ENCODE measurements at places on chromosomes 11 and 22. TPM values are rescaled to one million over a fixed set of nuclear protein-coding genes. Genes with fewer than 3 reads are reported as not detected.

GRCh38 chr22:22787786-22788459 lies 99.7 kb upstream of the IGLL5 start:
- peak; percentile 43 for DNase-seq

- DNase-seq = no peak
These were observed 5.6 kb upstream of the SYT8 start for GRCh38 chr11:1829039-1829820.

DNA sequence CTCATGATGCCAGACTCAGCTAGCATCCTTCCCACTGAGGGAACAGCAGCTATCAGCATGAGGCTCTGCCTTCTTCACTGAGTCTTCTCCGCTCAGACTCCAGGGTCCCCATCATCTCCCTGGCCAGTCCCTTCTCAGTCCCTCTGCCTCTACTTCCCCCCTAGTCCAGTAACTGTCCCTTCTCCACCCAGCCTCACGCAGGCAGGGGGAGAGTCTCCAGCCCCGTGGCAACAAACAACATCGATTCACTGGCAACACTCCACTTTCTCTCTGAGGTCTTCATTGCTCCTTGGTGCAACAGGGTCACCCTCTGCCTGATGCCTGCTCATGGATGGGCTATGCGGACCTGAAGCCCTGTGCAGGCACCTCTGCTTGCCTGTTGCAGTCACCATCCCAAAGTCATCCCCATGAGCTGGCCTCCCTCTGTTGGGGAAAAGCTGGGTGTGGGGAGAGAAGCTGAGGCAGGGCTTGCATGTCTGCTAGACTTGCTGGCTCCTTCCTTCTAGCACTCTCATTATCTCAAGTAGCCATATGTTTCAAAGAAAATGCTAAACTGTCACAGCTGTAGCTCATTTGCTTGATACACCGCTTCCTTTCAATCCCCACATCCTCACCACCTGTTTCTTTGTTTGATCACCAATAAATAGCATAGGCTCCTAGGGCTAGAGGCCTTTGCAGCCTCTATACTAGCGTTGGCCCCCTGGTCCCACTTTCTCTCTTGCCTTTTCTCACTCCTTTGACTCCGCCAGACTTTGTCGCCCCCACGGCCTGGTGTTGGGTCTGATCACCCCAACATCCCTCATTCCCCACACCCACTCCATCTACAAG lies 4.3 kb upstream of the BCR start:
- DNase-seq = peak; percentile 6

GRCh38 chr11:111602865-111603610 lies 789 bp downstream of the SIK2 start:
- DNase-seq = peak; percentile 58

- DNase-seq = no peak
These were observed 97.4 kb downstream of the MED15 start for GRCh38 chr22:20604776-20605221.

DNA sequence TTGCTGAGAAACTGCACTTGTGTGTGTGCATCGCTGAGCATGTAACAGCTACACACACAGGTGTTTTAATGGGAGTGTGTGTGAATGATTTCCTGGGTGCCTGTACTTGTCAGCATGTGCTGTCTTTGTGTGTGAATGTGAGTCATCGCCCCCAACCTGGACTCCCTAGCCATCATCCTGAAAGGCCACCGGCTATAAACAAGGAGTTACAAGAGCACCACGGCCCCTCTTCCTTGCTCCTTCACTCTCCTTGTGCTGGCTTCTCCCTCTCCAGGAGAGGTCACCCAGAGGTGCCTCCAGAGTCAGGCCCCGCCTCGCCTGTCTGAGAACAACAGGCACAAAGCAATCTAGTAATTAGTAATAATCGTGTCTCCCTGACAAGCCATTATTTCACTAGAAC lies 419.2 kb downstream of the BUD13 start:
- DNase-seq = no peak

DNA sequence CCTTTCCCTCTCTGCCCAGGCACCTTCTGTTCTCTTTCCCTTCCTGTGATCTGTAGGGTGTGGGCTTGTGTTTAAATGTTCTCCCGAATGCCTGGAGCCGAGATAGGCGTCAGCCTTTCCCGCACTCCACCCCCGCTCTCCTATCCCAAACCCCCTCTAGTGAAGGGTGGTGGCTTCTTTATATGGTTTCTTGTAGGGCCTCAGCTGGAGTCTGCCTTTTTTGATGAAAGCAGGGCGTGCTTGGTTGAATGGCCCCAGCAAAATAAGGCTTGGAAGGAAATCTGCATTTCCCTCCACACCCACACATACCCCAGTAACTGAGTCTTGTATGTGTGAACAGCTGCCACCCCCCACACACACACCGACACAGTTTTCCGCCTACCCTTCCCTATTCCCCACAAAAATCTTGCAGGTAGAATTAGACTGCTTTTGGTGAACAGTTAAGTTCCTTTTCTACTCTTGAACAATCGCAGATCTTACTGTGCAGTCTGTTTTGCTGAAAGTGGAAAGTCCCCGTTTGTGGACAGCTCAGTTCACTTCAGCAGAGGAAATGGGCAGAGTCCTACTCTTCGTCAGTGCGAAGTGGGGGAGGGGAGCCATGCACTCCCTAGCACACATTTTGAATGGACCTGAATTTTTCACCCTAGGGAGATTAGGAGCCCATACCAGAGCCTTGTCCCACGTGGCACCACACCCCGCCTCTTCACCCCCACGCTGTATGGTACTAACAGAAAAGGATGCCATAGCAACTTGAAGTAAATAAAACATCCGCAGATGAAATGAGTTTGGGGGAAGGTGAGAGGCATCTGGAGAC lies 25.5 kb upstream of the GRK2 start:
- peak; percentile 73 for DNase-seq

DNA sequence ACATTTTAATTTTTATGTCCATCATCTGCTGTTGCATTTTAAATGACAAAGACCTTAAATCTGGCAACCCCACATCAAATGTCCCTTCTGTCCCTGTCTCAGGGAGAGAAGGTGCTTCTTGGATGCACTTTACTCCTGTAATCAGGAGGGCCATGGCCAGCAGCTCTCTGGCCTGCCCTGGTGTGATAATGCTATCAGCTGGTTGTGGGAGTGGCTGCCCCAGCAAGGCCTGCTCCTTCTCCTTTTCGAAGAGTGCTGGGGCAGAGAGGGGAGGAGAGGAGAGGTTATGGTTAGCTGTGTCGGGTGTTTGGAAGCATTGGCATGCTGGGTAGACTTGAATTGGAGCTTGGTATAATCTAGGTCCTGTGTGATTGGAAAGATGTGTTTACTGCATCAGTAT lies 12.8 kb downstream of the TNRC6B start:
- no peak for DNase-seq

DNA sequence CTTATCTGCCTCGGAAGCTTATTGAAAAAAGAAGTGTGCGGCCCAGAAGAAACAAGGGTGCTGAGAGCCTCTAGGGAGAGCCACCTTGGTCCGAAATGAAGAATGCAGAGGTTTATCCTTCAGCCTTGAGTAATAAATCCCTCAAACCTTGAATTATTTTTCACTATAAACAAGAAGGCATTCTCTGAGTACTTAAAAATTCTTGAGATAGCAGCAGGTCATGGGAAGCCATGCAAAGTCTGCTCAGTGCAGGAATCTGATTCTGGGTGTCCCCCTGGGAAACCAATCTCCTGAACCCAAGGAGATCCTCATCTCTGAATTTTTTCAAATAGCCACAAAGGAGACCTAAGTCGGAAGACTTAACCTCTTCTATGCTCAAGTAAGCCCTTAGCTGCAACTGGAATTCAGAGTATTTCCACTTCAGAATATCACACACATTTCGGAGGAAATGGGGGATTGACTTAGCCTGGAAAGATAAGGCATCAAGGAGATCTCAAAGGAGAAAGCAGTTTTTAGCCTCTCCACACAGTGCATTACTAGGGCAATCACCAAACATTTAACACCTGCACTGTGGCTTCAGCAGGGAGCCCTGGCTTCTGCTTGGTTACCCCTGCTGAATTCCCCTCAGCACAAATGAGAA lies 365.0 kb downstream of the ETS1 start:
- DNase-seq = no peak

GRCh38 chr11:36452961-36453360 lies 57.1 kb downstream of the TRAF6 start:
- DNase-seq = no peak

GRCh38 chr11:3158821-3159220 lies 6.3 kb downstream of the OSBPL5 start:
- peak; percentile 23 for DNase-seq

DNA sequence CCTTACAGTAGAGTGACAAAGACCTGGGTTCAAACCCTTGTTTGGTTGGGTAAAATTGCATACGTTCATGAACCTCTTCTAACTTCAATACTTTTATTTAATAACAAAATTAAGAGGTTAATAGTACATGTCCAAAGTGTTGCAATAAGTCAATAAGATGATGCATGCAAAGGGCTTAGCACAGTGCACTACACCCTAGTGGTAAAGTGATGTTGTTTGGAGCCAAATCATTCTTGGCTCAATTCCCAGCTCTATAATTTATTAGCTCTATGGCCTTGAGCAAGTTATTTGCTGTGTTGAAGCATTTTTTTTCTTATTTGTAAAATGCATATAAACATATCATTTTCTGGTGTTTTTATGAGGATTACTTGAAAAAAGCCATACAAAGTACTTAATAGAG lies 945.3 kb downstream of the LRRC4C start:
- DNase-seq = no peak

- peak; percentile 92 for DNase-seq
These were observed at the start of gene MED15 for GRCh38 chr22:20507253-20508066. TSS of gene MED15 (plus strand) at chr22:20507610. CDS start at chr22:20507679, 69 bp downstream.

DNA sequence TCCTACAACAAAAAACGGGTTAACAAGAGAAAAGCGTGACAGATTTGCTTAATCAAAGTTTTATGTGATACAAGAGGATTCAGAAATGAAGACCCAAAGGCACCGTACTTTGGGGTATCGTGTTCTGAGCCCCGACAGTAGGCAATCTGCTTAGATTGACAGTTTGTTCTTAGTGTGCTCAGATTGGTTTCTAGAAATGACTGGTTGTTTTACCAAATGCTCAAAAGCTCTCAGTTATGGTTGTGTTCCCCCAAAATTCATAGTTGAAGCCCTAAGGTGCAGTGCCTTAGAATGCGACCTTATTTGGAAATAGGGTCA lies 102.7 kb downstream of the RASSF10 start:
- DNase-seq = no peak

DNA sequence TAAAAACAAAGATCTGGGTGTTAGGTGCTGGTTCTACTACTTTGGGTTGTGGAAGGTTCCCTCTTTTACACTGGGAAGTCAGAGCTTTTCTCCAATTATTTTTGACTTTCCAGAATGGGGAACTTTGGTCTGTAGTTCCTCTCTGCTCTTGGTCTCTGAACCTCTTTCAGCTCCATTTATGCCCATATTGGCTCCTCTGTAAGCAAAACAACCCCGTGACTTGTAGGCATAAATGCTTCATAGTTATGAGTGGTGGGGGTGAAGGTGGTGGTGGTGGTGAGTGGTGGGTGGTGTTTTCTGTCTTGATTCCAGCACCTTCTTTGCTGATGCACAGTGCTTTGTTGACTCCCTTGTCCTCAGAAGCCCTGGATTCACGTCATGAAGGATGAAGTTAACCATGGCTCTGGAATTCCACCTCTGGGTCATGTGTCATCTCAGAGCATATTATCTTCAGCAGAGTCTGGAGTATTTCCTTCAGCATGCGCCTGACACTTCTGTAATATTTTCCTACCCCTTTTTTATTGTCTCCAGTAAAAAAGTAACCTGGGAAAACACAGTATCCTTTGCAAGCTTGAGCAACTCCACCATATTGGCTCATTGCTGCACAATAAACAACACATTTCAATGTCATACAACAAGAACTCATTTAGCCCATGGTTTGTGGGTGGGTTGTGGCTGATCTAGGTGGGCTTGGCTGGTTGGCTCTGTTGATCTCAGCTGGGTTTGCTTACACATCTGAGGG lies 24.1 kb upstream of the GRK3 start:
- no peak for DNase-seq

ADAMTS8 gene
- 0.35 TPM for total RNA-seq

GRAP2 gene
- 1.5 TPM for total RNA-seq

ZNF280B gene
- 1.3 TPM for total RNA-seq

PRR33 gene
- 5.1 TPM for total RNA-seq

BTG4 gene
- not detected for total RNA-seq

MUC15 gene
- not detected for total RNA-seq

NUP160 gene
- total RNA-seq = 17.1 TPM
